ENCODE measurements at places on chromosomes 2 and 18.

GRCh38 chr18:45621061-45621511 lies 5.8 kb downstream of the SLC14A2 start:
- peak; percentile 37 for DNase-seq

- peak; percentile 88 for DNase-seq
Observed at GRCh38 chr2:20135631-20136050, 84.2 kb upstream of the LAPTM4A start.

GRCh38 chr2:106288873-106289272 lies 94.8 kb upstream of the UXS1 start:
- DNase-seq, result no peak

GRCh38 chr2:237540823-237541222 lies 25.6 kb upstream of the PRLH start:
- no peak for DNase-seq

Data from WERI-Rb-1 (cell line).